NCI-H2171 (cell line): ENCODE measurements at places on chromosomes 3 and 15.

DNA sequence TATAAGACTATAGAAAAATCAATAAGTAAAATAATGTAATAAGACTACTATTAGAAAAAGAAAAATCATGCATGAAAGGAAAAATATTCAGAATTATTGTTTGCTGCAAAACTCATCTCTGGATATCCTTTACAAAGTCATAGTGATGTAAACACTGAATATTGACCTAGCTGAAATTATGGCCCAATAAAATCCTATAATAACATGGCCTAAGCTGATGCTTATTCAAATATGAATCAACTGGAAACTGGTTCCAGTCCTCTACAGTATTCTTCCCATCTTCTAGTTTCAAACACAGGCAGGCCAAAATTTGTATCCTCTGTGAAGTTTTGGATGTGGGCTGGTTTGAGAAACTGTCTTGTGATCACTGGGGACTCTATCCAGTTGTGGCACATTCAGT is 134.5 kb downstream of the CNTN3 start:
- DNase-seq, result no peak

- DNase-seq, result no peak
These were observed at the start of gene SLC25A38 for GRCh38 chr3:39383045-39383880. Gene SLC25A38, plus strand, starts transcription at chr3:39383370. Its CDS starts 355 bp downstream, at chr3:39383725.

- DNase-seq, result no peak
These were observed 88.3 kb upstream of the PRR23C start for GRCh38 chr3:139132976-139133375.

DNA sequence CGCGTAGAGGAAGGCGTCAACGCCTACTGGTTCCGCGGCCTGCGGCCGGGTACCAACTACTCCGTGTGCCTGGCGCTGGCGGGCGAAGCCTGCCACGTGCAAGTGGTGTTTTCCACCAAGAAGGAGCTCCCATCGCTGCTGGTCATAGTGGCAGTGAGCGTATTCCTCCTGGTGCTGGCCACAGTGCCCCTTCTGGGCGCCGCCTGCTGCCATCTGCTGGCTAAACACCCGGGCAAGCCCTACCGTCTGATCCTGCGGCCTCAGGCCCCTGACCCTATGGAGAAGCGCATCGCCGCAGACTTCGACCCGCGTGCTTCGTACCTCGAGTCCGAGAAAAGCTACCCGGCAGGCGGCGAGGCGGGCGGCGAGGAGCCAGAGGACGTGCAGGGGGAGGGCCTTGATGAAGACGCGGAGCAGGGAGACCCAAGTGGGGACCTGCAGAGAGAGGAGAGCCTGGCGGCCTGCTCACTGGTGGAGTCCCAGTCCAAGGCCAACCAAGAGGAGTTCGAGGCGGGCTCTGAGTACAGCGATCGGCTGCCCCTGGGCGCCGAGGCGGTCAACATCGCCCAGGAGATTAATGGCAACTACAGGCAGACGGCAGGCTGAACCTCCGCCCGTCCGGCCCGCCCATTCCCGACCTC is 4.1 kb downstream of the ISLR2 start:
- no peak for DNase-seq

GRCh38 chr15:45587863-45588170 is 638 bp downstream of the BLOC1S6 start:
- no peak for DNase-seq

- DNase-seq, result no peak
These were observed 233.0 kb upstream of the SATB1 start for GRCh38 chr3:18657858-18658820.

DNA sequence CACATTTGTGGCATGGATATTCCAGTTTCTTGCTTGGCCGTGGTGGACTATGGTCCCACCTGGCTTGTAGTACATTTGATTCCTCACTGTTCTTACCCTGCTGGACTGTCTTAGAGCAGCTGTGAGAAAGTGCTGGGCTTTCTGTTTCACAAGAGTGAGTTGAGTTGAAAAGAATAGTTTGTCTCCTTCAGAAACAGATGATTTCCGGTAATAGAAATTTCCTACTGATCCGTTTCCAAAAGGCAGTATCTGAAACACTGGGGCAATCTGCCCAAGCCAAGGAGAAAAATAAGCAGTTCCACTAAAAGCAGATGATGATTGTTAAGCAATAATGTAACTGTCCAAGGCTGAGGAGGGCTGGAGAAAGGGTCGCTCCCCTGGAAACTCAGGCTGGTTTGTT is 96.0 kb downstream of the SUCLG2 start:
- DNase-seq, result no peak

DNA sequence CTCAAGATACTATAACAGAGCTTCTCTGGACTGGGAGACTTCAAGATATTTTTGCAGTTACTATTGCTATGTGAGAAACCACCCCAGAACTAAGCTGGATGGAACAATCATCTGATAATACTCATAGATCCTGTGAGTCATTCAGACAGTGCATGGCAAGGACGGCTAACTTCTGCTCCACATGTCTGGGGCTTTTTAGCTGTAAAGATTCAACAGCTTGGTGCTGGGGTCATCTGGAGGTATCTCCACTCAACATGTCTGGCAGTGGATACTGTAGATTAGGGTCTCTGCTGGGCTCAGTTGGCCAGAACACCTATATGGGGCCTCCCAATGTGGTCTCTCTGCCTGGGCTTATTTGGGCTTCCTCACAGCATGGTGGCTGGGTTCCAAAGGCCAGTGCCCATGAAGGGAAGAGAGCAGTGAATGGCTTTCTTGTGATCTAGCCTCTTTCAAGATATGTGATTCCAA is 117.3 kb upstream of the SLC7A14 start:
- DNase-seq, result no peak

DNA sequence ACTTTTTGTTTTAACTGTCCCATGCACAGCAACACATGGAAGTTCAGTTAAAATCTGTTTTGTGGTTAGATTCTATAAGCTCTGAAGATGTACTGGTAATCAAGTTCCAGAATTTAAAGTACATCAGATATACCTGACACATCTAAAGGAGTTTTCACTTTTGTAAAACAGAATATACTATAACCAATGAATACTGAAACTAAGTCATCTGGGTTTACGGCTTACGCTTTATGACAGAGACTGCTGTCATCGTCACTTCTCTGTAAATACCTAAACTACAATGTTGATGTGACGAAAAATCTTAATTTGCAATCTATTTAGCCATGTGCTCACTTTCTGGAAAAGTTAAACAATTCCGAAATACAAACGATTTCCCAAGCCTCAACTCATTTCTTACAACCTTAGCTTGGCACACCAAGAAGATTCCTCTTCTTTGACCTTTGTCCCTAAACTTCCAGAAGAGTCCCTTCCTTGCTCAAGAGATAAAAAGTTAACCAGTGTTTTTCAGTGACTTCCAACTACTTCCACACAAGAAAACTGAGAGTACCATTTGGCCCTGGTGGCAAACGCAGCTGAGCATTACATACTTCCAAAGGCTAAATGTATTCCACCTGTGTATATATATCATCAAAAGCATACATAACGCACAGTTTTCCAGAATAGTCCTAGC is 56.8 kb upstream of the NEK10 start:
- DNase-seq, result no peak

- DNase-seq, result no peak
These were observed 11.7 kb upstream of the P3H2 start for GRCh38 chr3:190132371-190132770.

GRCh38 chr15:34725556-34725955 is 29.2 kb downstream of the GJD2 start:
- no peak for DNase-seq

- no peak for DNase-seq
These were observed 23.0 kb downstream of the CRYGS start for GRCh38 chr3:186520957-186521842.

- DNase-seq, result peak; percentile 37
These were observed 124.6 kb downstream of the AKAP13 start for GRCh38 chr15:85504749-85505676.

DNA sequence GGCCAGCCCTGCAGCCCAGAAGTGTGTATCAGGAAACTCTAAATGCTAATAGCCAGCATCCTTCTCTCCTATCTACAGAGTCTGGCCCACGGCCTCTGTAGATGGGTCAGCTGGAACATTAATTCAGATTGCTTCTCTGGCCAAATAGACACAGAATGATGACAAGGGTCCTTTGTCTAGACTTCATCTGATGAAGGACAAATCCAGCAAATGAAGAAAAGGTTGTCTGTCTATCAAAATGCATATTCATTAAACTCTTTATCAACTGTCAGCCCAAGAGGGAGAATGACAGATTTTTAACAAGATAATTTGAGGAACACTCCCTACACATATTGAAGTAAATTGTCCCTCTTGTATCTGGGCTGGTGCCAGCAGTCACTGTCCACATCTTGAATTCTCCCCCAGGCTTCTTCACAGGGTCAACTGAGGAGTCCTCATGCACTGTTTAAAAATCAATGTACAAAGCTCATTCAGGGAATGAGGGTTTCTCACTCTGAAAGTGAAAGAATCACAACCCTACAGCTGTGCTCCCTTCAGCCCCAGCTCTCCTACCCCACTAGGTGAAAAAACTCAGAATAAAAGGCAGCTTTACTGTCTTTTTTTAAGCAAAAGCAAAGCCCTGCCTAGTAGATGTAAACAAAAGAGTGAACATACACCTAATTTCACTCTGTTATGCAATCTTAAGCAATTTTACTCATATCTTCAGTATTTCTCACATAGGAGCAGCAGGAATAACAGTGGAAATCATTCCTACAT is 507.7 kb downstream of the IGSF11 start:
- DNase-seq, result no peak

- DNase-seq, result no peak
These were observed 26.7 kb downstream of the STAG1 start for GRCh38 chr3:136725468-136725867.

- peak; percentile 29 for DNase-seq
These were observed 1.7 kb downstream of the RORA start for GRCh38 chr15:61227269-61227949.

- no peak for DNase-seq
These were observed 9.6 kb upstream of the GLCE start for GRCh38 chr15:69150841-69151240.

DNA sequence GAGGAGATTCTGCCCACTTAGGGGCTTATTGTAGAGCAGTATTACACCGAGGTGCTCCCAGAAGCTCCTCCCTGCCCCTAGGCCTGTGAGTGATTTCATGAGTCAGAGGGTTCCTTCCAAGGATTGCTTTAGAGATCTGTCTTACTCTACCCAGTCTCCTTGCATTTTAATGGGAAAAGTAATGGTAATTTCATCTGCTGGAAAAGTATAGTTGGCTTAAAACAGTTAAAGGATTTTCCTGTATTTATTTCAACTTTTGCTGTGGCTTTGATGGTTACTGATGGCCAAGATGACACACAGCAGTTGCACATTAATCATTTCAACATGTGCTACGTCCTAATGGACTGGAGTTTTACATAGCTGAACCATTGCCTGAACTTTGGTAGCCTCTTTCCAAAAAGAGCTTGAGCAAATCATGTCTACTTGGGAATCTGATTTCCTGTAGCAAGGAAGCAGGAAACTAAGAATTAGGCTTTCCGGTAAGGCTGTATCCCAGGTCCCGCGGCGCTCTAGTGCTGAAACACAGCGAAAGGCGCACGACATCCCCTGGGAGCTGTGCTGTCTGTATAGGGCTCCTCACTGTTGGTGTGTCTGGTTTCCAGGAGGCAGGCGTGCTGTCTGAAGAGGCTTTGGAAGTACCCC is 9.2 kb upstream of the PGPEP1L start:
- peak; percentile 81 for DNase-seq

GRCh38 chr15:60076582-60077276 is 72.6 kb downstream of the FOXB1 start:
- DNase-seq, result no peak

GRCh38 chr3:8456412-8456811 is 45.2 kb upstream of the LMCD1 start:
- no peak for DNase-seq

- DNase-seq, result no peak
These were observed 234.4 kb downstream of the OCA2 start for GRCh38 chr15:27864719-27865118.

GRCh38 chr3:52176180-52176752 is 21.7 kb upstream of the ALAS1 start:
- no peak for DNase-seq

DNA sequence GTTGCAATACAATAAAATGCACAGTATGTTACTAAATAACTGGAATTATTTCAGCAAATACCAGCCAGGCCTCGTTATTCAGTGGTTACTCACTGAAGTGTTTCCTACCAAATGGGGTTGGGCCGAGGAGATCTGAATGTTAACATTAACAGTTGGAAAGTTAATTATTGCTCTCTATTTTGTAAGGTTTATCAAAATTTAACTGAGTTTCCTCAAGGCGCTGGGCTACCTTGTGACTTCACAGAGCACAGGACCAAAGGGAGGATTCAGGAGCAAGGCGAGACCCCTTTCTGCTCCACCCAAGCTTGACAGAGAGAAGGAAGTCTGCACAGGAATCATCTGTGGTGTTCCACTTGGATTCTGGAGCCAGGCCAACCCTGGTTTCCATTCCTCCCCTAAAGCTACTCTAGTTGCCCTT is 21.6 kb downstream of the ADAMTS9 start:
- no peak for DNase-seq

DNA sequence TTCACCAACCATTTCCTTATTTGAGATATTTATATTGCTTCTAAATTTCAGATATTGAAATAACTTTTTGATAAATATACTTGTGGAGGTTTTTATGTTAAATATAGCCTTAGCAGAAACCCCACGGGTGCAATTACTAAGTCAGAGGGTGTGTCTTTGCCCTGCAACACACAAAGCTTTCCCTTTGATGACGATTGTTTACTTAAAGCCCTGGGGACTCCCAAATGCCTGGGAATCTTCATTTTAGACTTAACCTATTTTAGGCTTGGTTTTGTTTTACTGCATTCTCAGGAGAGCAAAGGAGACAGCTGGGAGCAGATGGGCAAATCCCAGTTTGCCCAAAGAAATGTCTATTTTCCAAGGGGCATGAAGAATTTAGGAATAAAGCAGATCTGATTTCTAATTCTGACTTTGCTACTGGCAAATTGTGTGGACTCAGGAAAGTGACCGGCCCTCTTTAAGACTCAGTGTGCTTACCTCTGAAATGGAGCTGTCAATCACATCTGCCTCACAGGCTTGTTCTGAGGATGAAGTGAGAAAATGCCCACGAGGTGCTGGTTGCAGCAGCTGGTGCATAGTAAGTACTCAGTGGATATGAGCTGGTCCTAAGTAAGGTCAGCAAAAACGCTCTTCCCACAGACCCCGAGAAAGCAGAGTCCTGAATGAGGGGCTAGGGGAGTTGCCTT is 49.3 kb upstream of the CA12 start:
- DNase-seq, result no peak

DNA sequence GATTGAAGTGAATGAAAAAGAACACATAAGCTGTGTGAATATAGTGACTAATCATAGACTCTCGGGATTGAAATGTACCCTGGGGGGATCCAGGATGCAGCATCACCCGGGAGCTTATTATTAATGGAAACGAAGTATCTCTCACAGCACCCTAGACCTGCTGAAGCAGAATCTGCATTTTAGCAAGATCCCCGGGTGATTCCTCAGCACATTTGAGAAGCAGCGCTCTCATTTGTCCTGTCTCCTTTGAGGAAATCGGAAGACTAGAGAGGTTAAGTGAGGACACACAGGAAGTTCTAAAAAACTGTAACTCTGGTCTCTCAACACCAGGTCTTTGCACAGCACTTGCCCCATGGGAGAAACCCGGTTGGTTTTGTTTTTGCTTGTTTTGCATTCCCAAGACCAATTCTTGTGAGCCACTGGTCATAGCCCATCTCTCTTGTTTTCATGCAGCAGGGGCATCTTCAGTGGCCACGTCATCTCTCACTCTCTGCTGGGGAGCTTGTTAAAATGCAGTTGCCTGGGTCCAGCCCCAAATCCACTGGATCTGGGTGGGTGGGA is 30.2 kb downstream of the ZNF710 start:
- DNase-seq, result no peak
